ENCODE measurements at places on chromosomes 2 and 18.

- DNase-seq: no peak
Measured at GRCh38 chr2:172836827-172837226, 101.2 kb downstream of the RAPGEF4 start.

GRCh38 chr2:240889601-240890560, 6.1 kb downstream of the MAB21L4 start:
- no peak for DNase-seq

- DNase-seq: peak; percentile 51
Measured at GRCh38 chr2:191245869-191246531, 796 bp downstream of the MYO1B start.

GRCh38 chr2:239793836-239794235, 231.3 kb downstream of the NDUFA10 start:
- DNase-seq: no peak

- no peak for DNase-seq
Measured at GRCh38 chr2:135913727-135914365, 37.6 kb upstream of the MCM6 start.

DNA sequence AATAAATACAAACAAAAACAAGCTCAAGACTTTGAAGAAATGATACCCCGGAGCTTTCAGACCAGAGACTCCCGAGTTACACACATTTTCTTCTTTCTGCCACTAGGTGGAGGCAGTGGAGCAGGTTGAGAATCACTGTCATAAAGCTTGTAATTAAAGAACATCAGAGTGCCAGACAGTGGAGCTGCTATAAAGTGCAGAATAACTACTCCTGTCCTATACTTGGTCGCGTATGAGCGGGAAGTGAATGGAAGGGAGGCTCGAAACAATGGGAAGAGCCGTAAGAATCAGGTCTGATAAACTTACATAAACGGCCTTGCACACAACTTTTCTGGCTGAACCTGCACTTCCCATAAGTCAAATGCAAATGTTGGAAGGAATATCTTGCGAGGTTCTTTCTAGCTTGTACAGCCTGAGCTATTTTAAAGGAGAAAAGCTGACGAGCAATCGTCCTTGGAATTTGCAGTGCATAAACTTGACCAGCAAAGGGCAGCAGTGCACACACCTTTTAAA, 189.0 kb downstream of the RPIA start:
- DNase-seq: no peak

DNA sequence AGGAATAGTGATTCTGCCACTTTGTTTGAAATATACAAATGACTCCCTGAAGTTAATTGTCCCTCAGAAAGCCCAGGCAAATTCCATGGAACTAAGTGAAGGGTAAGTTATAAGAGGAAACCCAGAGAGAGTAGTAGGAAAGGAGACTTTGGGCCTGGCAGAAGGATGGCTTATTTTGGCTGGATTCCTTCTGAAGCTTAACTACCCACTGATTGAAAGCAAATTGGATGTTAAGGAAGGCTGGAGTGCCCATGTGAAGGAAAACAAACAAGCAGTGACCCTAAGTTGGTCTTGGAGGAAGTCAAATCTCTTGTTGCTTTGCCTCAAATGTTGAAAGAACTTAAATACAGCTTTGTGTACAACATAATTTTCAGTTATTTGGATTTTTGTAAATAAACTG, 1106.4 kb upstream of the ZEB2 start:
- DNase-seq: no peak

- DNase-seq: no peak
Measured at GRCh38 chr18:37710726-37711125, 145.1 kb upstream of the CELF4 start.

GRCh38 chr2:66695226-66695735, 260.4 kb downstream of the MEIS1 start:
- no peak for DNase-seq
